ENCODE measurements at places on chromosomes 5 and 9.

- DNase-seq: no peak
Observed at GRCh38 chr5:149302641-149303040, 31.0 kb downstream of the AFAP1L1 start.

DNA sequence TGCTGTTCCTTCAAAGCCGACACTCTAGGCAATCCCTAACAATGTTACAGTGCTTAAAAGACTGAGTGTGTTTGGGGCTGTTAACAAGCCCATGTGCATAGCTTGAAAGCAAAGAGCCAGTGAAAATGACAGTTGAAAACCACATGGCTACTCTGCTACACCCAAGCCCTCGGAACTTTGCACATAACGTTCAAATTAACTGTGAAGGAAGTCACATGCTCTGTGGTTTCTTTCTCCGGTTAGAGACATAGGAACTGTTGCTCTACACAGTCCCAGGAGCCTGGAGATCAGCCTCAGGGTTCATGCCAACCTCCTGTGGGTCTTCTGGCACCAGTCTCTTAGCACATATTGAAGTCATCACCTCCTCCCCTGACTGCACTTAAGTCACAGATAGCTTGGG, 51.1 kb downstream of the C9orf152 start:
- DNase-seq: peak; percentile 59

DNA sequence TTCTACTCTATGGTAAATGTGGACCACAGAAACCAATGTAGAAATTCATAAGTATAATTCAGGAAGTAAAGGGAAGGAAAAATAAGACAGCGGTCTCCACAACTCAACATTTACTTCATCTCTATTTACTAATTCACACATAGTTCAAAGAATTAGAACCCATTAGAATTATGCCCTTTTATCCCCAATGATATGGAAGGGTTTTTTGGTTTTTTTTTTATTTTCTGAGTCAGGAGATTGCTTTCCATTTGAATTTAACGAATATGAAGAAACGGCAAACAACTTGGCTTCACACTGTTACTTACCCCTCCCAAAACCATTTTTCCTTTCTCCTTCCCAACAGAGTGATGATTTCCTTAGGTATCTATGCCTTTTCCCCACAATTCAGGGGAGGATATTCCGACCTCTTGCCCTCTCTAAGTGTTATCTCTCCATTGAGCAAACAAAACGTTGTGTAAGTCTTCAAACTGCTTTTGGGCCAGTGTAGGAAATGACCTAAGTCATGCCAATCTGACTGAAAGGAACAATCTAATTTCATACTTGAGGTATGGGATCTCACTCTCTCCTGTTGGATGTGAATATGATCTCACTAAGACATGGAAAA, 72.0 kb downstream of the CETN3 start:
- no peak for DNase-seq

DNA sequence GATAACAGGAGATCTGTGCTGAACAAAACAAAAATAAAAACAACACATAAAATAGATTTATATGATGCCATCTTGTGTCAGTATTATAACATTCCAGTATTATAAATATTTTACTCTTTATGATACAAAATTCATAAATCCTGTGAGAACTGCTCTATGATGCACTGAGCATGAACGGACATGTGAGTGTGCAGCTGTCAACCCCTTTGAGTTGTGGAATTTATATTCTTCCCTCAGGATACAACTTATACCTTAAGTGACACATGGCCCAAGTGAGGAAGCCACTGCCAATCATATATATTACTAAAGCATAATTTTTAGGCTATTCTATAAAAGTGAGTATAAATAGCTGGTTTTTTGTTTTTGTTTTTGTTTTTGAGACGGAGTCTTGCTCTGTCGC, 116.0 kb upstream of the OR13F1 start:
- DNase-seq: no peak

GRCh38 chr9:130042406-130042884, 544 bp downstream of the FNBP1 start:
- DNase-seq: no peak

- no peak for DNase-seq
Observed at GRCh38 chr9:113349445-113350094, at the start of gene BSPRY. Gene BSPRY, plus strand, starts transcription at chr9:113349541. Its CDS starts 39 bp downstream, at chr9:113349580.

GRCh38 chr9:127754099-127755060, 19.3 kb upstream of the TOR2A start:
- no peak for DNase-seq

DNA sequence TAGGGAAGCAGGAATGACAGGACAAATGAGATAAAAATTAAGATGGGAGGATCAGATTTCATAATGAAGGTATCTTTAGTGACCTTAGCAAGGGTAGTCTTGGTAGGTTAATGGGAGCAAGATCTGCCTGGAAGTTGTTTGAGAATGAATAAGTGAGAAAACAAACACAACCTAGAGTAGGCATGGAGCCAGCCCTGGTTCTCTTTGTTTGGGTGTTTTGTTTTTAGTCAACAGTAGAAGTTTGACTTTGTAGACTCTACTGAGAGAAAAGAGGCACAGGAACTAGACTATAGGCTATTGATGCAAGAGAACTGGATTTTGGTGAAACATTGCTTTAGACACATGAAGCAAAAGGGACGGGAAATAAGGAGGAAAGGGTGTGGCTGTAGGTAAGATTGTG, 40.3 kb downstream of the KCNN2 start:
- no peak for DNase-seq

DNA sequence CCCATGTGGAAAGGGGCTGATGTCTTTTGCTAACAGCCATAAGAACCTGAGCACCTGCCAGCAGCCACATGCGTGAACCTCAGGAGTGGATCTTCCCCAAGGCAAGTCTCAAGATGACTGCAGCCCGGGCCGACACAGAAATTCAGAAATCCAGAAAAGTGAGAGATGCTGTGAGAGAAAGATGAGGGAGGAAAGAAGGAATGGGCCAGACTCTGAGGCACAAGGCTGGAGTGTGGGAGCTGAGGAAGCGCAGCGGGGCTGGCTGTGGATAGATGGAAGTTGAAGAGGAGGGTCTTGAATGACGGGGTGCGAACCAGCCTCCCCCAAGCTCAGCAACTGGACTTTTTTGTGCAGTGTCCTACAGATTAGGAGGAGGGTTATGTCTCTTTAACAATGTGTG, 337.8 kb downstream of the GADD45G start:
- no peak for DNase-seq

DNA sequence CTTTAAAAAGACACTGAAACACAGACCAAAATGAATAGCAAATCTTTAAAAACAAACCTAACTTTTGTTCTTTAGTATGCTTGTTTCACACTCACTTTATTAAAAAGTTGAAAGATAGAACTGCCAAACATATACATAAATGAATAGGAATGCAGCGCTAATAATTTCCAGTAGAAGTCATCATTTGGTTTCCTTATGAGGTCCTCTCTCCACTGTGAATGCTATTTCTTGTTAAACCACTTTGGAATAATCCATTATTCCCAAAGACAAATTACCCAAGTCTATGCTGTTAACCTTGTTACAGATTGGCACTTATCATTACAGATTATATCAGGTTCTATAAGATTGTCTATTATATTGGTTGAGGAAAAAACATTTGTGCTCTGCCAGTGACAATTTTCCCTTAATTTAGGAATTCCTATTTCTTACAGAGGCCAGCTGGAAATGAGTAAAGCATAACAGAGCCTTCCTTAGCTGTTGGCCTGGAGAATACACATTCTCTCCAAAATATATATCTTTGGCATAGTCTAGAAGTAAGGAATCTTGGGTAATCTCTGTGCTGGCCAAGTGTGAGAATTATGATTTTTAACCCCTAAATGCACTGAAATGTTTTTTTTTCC, 29.3 kb upstream of the MINAR2 start:
- no peak for DNase-seq

GRCh38 chr5:122749886-122750285, 25.0 kb upstream of the SNX2 start:
- DNase-seq: no peak

- no peak for DNase-seq
Observed at GRCh38 chr5:53991942-53992341, 318.4 kb downstream of the ARL15 start.

DNA sequence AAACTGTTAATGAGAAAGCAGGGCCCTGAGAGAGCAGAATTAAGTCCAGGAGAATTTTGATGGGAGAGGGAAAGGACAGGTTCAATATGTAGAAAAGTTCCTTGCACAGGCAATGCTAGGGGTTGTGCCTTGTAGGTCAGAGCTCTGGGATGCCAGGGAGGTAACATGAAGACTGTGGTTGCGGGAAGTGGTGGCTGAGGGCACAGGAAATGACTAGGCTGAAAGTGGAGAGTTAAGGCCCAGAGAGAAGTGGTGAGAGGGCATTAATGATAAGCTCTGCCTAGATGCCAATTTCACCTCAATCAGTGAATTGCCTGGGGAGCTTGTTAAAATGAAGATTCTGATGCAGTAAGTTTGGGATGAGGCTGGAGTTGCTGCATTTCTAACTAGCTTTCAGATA, 31.5 kb upstream of the PPP3R2 start:
- DNase-seq: no peak

DNA sequence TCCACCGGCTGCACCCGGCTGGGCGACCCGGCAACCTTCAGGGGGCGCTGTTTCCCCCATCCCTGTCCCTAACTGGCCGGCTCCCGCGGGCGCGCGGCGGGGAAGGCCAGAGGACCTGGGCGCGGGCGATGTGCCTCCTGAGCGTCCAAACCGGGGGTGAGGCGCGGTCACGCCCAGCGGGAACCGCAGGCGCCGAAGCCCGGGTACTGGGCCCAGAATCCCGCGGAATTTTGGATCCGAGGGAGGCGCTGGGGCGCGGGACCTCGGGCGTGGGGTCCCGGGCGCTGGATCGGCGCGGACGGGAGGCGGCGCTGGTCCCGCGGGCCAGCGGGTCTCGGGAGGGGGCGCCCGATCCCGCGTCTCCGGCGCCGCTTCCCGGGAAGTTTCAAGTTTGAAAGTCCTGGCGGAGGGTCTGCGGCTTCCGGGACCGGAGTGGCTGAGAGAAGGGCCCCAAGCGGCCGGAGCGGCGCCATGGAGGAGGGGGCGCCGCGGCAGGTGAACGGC, at the start of gene PKN3:
Gene PKN3, plus strand, starts transcription at position 59 of the 504 bp plus-strand sequence. Its CDS starts 413 bp downstream, at position 472.
- DNase-seq: no peak

GRCh38 chr9:132185073-132186009, 23.5 kb downstream of the NTNG2 start:
- no peak for DNase-seq

DNA sequence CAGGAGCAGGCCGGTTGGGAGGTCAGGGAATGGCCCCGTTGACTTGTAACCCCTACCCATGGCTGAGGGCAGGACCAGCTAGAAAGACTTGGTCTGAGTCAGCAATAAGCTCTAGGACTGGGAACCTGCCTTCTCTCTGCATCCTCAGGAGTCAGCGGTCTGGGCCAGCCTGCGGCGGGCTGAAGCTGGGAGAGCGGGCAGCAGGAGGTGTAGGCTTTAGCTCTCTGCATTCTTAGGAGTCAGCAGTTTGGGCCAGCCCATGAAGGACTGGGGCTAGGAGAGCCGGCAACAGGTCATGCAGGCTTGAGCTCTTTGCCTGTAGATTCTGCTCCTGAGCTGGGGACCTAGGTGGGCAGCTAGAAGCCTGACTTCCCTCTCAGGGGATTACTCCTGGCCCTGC, 6.4 kb upstream of the SMIM32 start:
- DNase-seq: no peak

- DNase-seq: no peak
Observed at GRCh38 chr9:4955836-4956235, 29.2 kb upstream of the JAK2 start.

GRCh38 chr9:73871636-73872035, 625.5 kb upstream of the RORB start:
- DNase-seq: no peak

DNA sequence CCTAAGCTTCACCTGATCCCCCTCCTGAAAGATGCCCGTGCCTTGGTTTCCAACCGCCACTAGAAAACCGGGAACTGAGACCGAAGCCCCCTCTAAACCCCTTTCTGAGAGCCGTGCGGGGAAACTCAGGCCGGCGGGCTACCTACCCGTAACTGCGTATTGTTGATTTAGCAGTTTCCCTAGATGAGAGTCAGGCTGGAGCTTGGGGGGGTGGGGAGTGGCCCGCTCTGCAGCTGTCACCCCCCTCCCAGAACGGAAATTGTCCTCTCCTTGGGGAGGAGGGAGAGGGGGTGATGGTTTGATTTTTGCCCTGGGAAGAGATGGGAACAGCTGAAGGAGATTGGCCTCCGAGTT, 2.5 kb downstream of the CXXC5 start:
- DNase-seq: no peak

DNA sequence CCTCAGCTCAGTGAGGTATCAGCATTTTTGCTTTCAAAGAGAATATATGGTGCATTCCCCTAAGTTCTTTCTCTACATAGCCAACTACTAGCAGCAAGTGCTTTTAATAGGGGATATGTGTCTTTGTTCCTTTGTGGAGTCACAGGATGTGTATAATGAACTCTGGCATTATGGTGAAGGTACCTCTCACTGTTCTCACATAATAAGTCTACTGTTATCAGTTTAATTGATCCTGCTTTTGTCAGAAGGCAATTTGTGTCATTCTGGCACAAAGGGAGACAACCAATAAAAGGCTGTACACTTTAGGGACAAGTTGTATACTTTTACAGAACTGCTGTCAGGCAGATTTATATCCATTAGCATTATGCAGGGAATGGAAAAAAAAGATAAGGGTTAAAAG, 531.4 kb upstream of the RIOK2 start:
- DNase-seq: no peak

DNA sequence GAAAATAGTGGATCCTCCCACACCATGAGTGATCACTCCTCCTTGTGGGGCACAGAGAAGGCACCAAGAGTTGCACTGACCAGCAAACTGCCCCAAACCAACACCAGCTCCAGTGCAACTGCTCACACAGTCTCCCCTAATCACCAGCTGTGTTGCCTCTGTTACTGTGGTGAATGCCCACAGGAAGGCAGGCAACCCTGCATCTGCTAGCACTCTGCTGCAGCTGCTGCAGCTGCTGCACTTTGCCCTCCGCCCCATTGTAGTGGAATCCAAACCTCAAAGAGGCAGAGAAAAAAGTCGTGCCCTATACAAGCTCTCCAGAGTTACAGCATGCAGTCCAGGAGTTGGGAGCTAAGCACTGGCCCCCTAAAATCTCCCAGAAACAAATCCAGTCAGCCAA, 339.6 kb downstream of the TRIM36 start:
- DNase-seq: no peak

DNA sequence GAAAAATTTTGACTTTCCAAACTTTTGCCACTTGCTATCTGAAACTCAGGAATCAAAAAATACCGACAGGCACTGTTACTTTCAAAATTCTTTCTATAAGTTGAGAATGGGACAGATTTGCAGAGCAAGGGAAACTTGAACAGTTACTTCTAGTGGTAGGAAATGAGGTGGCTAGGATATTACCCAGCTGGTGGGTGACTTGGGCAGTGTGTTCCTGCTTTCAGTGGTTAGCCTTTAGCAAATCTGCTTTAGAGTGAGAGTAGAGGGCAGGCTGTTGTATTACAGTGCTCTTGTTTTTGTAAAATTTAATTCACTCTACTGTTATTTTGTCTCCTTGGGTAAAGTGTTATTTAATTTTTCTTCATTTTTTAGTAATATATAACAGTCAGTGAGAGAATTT, 40.2 kb upstream of the ROPN1L start:
- DNase-seq: no peak

GRCh38 chr9:135416664-135417290, 62.8 kb upstream of the PPP1R26 start:
- no peak for DNase-seq

Data from BJ (cell line).